ENCODE measurements at places on chromosomes 12 and 14.

- no peak for DNase-seq
These were observed 19.9 kb downstream of the EIF2B2 start for GRCh38 chr14:75022655-75023054.

- no peak for DNase-seq
These were observed 14.6 kb upstream of the MIA2 start for GRCh38 chr14:39219075-39219499.

DNA sequence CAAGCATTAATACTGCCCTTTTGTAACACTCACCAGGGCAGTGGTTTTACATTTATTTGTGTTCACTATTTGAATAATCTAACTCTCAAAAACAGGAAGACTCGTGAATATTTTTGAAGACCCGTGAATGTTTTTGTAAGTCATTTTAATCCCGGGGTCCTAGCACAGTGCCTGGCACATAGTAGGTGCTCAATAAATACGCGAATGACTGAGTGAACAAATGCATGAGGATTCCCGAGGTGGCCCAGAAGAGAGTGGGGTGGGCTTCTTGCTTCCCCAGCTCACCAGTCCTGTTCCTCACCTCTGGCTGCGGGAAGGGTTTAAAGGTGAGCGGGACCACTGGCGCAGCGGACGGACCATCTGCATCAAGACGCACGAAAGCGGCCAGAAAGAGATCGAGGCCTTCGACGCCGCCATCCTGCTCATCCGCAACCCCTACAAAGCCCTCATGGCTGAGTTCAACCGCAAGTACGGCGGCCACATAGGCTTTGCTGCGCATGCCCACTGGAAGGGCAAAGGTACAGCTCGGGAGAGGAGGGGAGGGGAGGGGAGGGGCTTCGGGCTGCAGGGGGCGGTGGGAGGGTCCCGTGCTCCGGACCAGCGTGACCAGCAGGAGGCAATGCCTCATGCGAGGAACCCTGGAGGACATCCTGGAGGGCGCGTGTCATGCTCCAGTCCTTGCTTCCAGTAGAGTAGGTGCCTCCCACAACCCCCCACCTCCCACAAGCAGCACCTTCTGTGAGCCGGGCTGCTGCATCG lies 98.9 kb downstream of the CMKLR1 start:
- no peak for DNase-seq

DNA sequence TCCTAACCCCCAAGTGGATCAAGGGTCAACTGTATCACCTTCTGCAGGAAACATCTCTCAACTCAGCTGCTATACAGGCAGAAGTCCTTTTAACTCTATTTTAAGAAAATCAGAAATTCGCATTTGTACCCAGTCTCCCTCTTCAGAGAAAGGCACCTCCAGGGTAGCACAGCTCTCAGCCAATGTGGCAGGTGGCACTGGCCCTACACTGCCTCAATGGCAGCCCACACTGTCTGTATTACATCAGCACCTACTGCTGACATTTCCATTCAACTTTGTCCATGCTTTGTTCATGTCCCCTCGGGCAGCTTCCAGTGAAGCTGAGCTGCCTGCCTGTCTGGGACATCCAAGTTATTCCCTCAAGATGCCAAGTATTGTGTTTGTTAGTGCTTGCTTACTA lies 8.8 kb downstream of the SPTSSA start:
- no peak for DNase-seq

- no peak for DNase-seq
These were observed 599 bp downstream of the PAPLN start for GRCh38 chr14:73237786-73238423.

DNA sequence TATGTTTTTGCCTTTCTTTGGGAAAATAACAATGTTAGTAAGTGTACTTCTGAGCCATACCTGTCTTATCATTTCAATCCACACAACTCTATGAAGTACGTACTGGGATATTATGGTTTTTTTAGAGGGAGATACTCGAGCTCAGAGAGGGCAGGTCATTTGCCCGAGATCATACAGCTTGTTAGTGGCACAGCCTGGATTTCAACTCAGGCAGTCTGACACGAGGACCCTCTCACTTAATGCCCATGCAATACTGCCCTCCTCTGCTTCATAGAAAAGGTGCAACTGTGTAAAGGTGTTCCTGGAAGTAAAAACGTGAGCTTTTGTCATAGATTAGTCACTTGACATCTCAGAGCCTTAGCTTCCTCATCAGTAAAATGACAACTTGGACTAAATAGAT lies 128.0 kb downstream of the NDUFA12 start:
- no peak for DNase-seq

DNA sequence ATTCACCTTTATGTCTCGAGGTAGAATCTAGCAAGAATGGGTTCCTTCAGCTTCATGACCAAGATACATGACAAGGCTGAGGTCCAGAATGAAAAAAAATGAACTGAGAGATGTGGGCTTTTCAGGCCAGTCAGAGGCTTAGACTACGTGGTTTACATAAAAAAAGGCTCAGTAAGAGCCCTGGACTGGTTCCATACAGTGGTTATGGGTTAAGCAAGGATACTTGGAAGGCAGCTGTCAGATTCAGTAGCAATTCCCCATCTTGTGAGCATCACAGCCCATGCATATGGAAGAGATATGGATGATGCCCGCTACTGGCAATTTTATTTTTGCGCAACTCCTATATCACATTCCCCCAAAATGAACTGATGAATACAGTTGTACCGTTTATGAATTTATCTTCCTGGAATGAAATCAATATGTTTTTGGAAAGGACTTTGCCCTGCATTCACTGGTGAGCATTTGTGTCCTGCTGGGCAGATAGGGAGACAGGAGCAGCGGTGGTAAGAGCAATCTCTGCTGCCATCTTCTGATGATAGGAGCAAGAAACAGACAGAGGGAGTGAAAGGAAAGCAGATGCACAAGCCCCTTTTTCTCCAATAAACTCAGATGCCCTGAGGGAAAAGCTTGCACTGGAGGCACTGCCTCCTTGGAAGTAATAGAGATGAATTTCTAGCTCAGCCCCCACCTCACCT lies 280.4 kb downstream of the GALC start:
- DNase-seq: no peak

DNA sequence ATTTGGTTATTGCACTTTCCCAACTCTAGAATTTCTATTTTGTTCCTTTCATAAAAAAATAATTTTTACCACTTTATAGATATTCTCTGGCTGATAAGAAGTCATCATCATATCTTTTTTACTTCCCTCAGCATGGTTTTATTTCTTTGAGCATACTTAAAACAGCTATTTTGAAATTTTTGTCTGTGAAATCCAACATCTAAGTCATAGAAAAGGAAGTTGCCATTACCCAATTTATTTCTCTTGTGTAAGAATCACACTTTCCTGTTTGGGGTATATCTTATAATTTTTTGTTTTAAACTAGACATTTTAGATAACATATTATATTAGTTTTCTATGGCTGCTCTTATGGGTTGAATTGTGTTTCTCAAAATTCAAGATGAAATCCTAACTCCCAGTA lies 400.2 kb upstream of the OR4E1 start:
- DNase-seq: no peak

DNA sequence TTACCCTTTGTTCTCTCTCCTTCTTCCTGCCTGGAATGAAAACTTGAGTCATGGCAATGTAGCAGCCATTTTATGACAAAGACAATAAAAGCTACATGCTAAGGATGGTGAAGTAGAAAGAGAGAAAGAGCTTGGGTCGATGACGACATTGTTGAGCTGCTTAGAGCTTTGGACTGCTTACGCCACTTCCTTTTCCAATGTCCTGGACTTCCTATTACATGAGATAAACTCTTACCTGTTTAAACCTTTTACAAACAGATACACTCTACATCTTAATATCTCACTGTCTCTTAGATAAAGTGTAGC lies 70.1 kb downstream of the PEBP1 start:
- DNase-seq: no peak

- no peak for DNase-seq
These were observed 603.3 kb upstream of the TMEM132C start for GRCh38 chr12:127663716-127664115.

DNA sequence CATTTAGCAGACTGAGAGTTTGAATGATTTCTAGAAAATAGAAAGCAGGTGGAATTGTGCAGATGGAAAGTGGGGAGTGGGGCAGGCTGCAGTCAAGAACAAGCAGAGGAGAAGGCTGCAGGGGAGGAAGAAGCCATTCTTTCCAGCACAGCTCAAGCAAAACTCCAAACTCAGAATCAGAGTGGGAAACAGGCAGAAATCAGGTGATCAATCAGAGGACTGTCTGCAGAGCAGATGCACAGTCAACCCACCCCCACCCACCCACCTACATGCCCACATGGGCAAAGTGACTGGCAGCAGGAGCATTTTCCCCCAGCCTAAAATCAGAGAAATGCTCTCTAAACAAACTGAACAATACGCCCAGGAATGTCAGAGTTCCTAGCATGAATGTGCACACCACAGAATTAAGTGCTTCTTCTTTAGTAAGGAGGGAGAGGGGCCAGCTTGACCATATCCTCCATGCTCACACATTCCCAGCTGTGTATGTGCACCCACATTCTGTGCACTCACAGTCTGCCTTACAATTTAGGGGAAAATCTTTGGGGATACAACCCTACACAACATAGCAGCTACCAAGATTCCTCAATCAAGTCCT lies 194.1 kb upstream of the PLEKHA5 start:
- no peak for DNase-seq

- no peak for DNase-seq
These were observed 1.7 kb downstream of the LEMD3 start for GRCh38 chr12:65171073-65171472.

DNA sequence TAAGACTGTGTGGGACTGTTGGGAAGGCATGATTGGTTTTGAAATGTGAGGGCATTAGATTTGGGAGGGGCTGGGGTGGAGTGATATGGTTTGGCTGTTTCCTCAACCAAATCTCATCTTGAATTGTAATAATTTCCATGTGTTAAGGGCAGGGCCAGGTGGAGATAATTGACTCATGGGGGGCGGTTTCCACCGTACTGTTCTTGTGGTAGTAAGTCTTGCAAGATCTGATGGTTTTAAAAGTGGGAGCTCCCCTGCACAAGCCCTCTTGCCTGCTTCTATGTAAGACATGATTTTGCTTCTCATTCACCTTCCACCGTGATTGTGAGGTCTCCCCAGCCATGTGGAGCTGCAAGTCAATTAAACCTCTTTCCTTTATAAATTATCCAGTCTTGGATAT lies 76.6 kb upstream of the PPFIA2 start:
- no peak for DNase-seq

DNA sequence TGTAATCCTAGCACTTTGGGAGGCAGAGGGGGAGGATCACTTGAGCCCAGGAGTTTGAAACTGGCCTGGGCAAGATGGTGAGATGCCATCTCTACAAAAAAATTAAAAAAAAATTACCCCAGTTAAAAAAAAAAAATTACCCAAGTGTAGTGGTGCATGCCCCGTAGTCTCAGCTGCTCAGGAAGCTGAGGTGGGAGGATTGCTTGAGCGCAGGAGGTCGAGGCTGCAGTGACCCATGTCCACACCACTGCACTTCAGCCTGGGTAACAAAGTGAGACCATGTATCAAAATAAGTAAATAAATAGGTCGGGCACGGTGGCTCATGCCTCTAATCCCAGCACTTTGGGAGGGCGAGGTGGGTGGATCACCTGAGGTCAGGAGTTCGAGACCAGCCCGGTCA lies 128.8 kb downstream of the VRK1 start:
- no peak for DNase-seq

DNA sequence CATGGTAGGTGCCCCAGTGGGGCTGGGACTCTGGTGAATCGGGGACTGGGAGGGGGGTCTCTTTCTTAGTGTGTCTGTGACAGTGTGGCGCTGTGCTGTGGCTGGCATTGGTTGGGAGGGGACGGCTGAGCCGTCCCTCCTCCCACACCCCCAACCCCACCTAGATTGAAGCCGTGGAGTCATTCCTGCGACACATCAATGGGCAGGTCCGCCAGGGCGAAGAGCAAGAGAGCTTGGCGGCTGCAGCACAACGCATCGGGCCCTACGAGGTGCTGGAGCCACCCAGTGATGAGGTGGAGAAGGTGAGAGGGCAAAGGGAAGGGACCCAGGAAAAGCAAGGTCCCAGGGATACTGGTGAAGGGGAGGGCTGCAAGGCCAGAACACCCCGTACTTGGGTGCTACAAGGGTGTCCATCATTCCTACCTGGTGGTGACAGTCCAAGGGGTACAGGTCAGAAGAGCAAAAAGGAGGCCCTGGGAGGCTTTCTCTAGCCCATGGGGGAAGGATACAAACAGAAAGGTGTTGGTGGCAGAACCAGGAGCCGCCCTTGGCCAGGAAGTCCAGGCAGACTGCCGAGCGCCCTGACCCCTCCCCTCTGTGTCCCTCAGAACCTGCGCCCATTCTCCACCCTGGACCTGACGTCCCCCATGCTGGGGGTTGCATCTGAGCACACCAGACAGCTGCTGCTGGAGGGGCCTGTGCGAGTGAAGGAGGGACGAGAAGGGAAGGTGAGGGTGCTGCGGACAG lies 7.4 kb downstream of the PLEKHG6 start:
- DNase-seq: no peak

GRCh38 chr14:56243110-56243509 lies 124.9 kb downstream of the PELI2 start:
- DNase-seq: no peak

DNA sequence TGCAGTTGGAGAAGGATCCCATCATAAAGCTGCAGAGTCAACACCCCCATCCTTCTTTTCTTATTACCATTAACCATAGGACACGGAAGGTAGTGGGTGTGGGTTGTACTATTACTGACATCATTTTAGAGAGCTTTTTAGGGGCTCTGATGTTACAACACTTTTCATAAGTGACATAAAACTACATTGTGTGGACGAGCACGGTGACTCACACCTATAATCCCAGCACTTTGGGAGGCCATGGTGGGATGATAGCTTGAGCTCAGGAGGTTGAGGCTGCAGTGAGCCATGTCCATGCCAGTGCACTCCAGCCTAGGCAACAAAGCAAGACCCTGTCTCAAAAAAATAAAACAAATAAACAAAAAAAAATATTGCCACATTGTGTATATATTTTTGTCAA lies 167.1 kb downstream of the DUSP6 start:
- no peak for DNase-seq

DNA sequence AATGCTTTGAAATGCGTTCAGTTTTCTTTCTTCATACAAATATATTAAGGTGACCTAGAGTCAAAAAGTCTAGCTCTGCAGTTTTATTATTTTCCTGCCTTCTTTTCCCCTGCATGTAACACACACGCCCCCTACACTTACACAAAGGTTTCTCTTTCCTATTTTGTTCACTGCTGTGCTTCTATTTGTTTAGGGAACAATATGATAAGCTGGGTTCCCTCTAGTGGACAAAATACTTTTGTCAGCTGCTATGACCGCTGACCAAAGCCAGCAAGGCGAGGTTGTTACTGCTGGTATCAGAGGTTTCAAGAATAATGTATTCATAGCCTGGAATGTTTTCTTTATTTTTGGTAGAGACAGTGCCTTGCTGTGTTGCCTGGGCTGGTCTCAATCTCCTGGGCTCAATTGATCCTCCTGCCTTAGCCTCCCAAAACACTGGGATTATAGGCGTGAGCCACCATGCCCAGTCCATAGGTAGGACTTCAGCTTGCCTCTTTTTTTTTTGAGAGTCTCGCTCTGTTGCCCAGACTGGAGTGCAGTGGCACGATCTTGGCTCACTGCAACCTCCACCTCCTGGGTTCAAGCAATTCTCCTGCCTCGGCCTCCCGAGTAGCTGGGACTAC lies 33.4 kb downstream of the FNTB start:
- DNase-seq: no peak

- DNase-seq: no peak
These were observed 43.0 kb upstream of the GNPNAT1 start for GRCh38 chr14:52834440-52834842.

GRCh38 chr12:57092529-57092862 lies 3.6 kb downstream of the NAB2 start:
- DNase-seq: no peak
